COLO829 (cell line): ENCODE measurements at places on chromosomes 4 and X.

GRCh38 chrX:153491351-153491914 lies 3.3 kb upstream of the BGN start:
- DNase-seq, result no peak

DNA sequence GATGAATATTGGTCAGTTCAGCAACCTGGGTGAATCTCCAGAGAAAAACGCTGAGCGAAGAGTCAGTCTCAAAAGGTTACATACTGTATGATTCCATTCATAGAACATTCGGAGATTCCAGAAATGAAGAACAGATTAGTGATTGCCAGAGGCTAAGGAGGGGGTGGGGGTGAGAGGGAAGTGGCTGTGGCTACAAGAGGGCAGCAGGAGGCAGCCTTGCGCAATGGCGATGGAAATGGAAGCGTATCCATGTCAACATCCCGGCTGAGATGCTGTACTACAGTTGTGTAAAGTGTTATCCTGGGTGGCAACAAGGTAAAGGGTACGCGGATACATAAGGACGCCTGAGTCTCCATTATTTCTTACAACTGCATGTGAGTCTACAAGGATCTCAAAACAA lies 18.0 kb downstream of the LYAR start:
- no peak for DNase-seq

DNA sequence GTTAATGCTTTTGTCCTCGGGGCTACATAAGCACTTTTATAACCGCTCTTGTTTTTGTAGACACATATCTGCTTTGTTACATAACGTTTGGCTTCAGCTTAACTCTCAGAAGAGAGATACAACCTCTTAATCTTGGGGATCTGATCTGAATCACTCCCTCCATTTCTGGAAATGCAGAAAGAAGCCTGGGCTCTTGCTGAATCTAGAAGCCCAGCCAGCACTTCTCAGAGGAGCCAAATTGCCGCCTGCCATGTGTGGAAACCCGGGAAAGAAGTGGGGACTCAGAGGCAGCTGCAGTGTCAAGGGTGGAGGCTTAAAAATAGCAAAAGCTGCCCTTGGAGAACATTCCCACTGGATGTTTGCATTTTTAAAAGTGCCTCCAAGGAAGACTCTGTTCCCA lies 69.3 kb upstream of the LDB2 start:
- DNase-seq, result no peak

DNA sequence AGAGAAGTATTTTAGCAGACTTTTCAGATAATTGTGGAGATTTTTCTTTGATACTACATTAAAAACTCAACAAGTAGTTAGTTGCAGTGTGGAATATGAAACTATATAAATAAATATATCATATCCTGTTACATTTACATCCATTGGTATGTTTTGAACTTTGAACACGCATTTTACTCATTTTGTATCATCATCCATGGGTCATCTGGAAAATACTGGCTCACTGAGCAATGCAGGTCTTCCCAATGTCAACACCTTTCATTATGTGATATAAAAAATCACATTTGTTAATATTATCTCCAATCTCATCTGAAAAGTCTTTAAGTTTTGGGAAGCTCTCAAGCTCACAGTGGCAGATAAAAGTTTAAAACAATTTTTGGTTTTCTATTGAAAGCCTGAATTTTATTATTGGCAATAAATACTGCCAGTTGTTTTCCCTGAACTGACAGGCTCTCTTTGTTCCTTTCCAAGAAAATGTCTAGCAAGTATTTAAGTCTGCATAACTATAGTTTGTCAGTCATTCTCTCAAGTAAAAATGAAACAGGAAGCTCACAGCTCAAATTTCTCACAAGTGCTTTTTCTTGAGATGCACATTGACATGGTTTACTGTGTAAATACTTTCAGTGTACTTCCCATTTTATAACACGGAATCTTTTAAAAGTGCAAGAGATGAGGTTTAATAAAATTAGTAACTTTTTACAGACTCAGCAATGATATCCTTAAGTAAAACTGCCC lies 183.5 kb upstream of the GPC4 start:
- no peak for DNase-seq

DNA sequence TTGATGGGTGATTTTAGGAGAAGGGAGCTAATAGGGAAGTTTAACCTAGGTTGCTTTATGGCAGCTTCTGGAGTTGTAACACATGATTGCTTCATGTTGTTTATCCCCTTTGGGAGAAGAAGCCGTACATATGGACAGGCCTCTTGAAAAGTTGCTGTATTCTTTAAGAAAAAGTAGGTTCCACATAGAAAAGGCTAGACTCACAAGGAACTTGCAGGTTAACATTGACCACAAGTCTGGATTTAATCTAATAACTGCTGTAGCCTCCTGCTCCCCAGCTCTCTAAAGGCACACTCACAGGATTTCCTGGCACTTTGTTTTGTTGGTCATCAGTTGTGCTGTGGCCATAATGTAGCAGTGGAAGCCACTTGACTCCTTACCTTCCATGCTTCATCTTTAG lies 19.7 kb downstream of the FNIP2 start:
- DNase-seq, result no peak

GRCh38 chr4:73170518-73171198 lies 87.9 kb downstream of the ANKRD17 start:
- no peak for DNase-seq

- no peak for DNase-seq
These were observed 18.7 kb downstream of the DCHS2 start for GRCh38 chr4:154472858-154473257.

DNA sequence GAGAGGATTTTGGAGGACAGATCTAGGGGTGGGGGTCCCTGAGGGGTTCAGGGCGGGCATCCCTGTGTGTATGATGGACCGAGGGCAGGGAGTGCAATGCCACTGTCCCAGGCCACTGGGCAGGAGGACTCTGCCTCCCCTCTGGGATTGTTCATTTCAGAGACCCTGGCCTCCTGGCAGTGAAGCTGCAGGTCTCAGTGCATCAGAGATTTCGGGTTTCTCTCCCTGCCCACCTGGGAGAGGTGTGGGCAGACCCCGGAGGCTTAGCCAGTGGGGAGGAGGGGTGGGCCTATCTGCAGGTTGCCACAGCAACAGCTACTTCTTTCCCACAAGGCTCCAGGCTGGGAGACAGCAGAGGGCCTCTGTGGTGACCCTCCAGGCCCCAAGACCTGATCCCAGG lies 80.1 kb upstream of the LRPAP1 start:
- no peak for DNase-seq

GRCh38 chr4:77286906-77287305 lies 129.9 kb downstream of the CCNG2 start:
- DNase-seq, result no peak
